ENCODE measurements at places on chromosomes 2 and 18. TPM values are rescaled to one million over a fixed set of nuclear protein-coding genes. Genes with fewer than 3 reads are reported as not detected.

GRCh38 chr2:127422559-127423477 is 4.6 kb downstream of the PROC start:
- DNase-seq, result no peak

GRCh38 chr18:10526561-10526949 is 728 bp downstream of the NAPG start:
- DNase-seq, result no peak

DNA sequence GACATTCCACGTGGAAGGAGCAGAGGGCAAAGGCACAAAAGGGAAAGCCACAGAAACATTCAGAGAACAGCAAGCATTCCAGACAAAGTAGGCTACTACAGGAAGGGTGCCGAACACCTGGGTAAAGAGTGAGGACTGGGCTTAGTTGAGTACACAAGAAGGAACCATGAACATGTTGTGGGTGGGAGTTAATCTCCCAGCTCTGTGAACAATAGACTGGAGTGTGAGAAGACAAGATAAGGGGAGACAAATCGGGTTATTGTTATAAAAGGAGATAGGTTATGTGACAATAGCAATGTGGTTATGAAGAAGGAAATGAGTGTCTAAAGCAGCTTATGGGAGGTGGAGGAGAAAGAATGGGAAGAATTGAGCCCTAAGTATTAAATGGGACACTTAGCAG is 70.0 kb downstream of the DPP4 start:
- DNase-seq, result no peak

GRCh38 chr18:48851599-48851960 is 99.2 kb downstream of the SMAD7 start:
- no peak for DNase-seq

DNA sequence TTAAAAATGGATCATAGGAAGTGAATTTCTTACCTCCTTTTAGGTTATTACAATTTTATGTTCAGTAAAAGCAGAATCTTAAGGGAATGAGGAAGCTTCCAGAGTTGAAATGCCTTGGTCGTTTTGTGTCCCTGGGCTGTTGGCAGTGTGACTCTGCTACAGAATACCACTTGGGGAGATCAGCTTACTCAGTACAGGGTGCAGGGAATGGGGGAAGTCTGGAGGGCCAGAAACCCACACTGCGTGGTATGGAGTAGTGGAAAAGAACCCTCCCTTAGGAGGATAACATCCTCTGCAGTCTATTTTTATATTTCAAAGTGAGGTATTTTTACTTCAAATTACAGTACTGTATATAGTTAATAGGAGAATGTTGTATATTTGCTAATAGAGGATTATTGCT is 51.1 kb downstream of the R3HDM1 start:
- DNase-seq, result no peak

- no peak for DNase-seq
These were observed 673.8 kb downstream of the ARHGAP15 start for GRCh38 chr2:143802871-143803650.

The MRPS9 gene
- total RNA-seq, result 16.8 TPM

The UGT1A5 gene
- not detected for total RNA-seq

The ESPNL gene
- 0.07 TPM for total RNA-seq

Measured in chondrocyte (in vitro differentiated cells).